Right cardiac atrium (tissue), 5 donors: ENCODE measurements at places on chromosomes 5 and 9.

GRCh38 chr9:121154782-121155181 lies 46.9 kb downstream of the RAB14 start:
- no peak for DNase-seq

DNA sequence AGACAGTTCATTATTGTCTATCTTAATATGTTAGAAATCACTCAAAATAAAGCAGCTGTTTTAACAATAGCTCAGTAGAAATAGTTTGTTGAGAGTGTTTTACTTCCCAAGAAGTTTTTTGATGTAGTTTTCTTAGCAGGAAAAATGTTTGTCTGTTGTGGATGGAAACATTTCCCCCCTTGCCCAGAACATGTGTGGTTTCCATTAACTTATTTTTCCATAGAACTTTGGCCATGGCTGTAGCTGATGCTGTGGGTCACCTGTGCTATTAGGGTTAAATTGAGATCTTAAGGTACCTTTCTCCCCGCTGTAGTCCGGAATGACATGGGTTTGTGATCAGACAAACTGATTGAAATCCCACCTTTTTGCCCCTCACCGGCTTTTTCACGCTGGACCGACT lies 294.9 kb downstream of the FANCC start:
- DNase-seq = no peak

GRCh38 chr5:178548746-178549145 lies 41.4 kb downstream of the COL23A1 start:
- no peak for DNase-seq

DNA sequence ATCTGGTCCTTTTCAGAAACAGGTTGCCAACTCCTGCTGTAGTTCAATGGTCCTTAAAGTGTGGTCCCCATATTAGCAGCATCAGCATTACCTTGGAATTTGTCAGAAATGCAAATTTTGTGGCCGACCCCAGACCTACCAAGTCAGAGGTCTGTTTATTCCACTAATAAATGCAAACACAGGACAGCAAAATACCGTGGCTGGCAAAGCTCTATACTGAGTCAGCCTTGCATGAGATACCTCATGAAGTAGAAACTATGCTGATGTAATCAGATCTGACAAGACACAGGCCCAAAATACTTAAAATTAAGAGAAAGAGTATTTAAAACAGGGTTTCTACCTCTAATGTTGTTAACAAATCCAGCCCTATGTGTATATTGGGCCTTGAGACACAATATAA lies 3.0 kb downstream of the GOLM1 start:
- no peak for DNase-seq

- peak; percentile 54 for DNase-seq
Observed at GRCh38 chr5:132655821-132656773, 1.9 kb upstream of the IL13 start.

DNA sequence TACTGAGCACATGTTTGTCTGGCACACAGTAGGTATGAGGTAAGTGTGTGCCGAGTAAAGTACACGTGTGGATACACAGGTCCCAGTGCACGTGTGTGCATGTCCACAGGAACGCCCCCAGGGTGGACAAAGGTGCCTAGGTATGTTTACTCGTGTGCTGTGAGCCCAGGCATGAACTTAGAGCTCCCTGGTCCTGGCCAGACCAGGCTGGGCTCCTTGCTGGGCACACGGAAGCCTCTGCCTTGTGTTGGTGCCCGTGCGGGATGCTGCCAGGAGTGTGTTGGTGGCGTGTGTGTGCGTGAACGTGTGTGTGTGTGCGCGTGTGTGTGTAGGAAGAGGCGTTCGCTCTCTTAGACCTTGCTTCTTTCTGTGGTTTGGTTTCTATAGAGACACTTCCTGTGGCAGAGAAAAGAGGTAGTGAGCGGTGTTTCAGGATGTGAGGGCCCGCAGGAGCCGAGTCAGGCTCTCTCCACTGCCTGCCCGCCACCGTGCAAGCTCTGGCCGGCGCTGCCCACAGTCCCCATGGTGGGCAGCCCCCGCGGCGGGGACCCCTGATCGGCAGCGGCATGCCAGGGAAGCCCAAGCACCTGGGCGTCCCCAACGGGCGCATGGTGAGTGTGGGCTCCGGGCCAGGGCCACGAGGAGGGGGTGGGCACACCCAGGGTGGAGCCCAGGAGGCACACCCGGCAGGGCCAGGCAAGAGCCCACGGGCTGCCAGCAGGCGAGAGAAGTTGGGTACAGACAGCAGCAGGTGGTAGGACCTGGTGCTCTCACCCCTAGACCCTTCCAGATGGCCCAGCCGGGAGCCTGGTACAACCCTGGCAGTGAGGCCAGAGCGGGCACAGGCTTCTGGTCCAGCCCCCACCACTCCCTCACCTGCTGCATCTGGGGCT lies at the start of gene RGS14:
RGS14 (plus strand) TSS at position 466 of the 893 bp plus-strand sequence; CDS start at position 567, 101 bp downstream.
- no peak for DNase-seq

- DNase-seq = no peak
Observed at GRCh38 chr9:6024035-6024554, 8.7 kb upstream of the RANBP6 start.

DNA sequence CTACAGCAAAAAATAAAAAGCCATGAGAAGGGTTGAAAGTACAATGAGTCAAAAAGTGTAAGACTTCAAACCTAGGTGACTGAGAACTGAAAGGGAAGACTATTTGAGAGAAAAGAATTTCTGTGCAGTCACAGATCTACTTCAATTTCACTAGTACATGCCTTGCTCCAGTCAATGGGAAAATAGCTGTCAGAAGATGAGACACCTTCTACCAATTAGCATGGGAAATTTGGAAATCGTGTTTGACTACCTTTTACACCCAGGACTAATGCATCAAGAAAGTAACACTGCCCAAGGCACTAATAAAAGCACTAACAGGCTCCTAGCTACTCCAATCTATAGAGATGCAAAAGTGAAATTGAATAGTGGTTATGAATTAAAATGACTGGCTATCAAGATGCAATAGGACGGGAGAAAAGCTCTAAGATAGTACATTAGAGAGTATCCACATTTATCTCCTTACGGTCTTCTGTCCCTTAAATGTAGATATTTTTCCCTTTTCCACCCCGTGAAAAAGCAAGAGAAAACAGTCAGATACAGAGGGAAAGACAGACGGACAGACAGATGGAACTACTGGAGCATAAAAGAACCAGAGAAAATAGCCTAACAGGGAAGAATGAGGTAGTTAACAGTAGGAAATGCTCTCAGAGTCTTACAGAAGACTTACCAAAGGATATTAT lies 15.2 kb downstream of the ERP44 start:
- no peak for DNase-seq

DNA sequence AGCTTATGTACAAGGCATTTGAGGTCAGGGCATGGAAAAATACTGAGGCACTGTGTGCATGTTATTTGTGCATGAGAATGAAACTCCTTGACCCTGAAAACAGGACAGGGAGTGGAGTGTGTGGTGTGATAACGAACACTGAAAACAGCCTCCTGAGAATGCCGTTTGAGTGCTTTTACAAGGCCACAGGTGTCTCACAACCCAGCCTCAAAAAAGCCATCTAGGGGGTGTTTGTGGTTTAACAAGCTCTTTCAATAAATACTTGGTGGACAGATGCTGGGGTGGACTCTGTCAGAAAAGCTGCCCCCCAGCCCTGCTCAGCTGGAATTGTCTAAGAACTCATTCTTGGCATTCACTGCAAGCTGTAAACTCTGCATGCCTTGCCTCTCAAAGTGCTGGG lies 94.0 kb upstream of the SLC25A48 start:
- DNase-seq = no peak

GRCh38 chr5:18920966-18921365 lies 1067.0 kb downstream of the CDH18 start:
- DNase-seq = no peak
